Thyroid gland (tissue), 4 donors: ENCODE measurements at places on chromosomes 2 and 18. TPM values are rescaled to one million over a fixed set of nuclear protein-coding genes. Genes with fewer than 3 reads are reported as not detected.

Gene UGT1A8
- total RNA-seq = not detected

Gene IL36A
- not detected for total RNA-seq

DNA sequence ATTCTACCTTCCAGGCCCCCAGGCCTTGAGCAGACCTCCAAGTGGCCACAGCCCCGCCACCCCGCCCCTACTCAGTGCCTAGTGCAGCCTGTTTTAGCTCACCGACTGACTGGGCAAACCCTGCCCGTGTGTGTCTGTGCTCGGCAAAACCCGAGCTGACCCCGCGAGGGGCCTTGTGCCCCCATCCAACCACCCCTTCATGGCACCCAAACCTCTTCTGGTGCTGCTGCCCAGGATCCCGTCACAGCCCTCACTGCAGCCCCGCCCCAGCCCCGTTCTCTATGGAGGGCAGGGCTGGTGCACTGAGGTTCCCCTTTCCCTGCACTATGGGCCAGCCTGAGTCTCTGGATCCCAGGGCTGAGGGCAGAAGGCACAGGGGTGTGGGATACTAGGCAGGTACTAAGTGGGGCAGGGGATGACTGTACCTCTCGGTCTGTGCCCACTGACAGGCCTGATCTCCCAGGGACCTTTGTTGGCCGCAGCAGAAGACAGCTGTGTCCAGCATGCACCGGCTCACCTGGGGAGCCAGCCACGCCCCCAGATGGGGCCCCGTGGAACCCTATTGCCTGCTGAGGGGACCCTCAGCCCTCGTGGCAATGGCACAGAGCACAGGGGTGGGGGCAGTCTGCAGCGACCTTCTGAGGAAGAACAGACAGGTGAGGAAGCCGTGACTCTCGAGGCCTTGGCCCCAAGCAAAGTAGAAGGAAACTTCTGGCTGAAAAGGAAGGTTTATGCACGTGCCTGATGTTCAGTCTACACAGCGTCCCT lies 69.9 kb upstream of the OTOS start:
- no peak overlapping the region for H3K27ac ChIP-seq
- H3K36me3 ChIP-seq = no peaks in the 10 kb centered on the region
- H3K4me3 ChIP-seq = no peak overlapping the region
- DNase-seq = no peak

DNA sequence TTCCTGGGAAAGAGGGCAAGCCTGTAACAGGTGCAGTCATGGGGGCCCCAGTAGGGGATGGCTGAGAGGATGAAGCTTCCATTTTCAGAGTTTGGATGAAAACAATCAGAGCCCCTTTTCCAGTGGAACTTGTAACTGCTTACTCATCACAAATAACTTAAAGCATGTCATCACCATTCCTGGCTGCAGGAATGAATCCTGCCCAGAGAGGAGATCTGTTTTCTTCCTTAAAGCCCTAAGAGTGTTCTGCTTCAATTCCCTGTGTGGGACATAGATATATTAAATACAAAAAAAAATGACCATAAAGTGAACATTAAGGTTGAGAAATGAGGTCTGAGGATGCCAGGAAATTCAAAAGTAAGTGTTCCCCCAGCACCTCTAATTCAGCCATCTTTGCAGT lies 183.4 kb upstream of the MEIS1 start:
- H3K27ac ChIP-seq = no peak overlapping the region
- no peak for DNase-seq
- H3K4me1 ChIP-seq = no peaks in the 10 kb centered on the region
- no peaks in the 10 kb centered on the region for H3K27me3 ChIP-seq

GRCh38 chr2:19743641-19744040 lies 158.1 kb downstream of the TTC32 start:
- no peak overlapping the region for H3K4me3 ChIP-seq
- no peak for DNase-seq
- H3K36me3 ChIP-seq = no peaks in the 10 kb centered on the region
- H3K4me1 ChIP-seq = no peaks in the 10 kb centered on the region
- H3K27me3 ChIP-seq = no peaks in the 10 kb centered on the region
- H3K27ac ChIP-seq = no peak overlapping the region

DNA sequence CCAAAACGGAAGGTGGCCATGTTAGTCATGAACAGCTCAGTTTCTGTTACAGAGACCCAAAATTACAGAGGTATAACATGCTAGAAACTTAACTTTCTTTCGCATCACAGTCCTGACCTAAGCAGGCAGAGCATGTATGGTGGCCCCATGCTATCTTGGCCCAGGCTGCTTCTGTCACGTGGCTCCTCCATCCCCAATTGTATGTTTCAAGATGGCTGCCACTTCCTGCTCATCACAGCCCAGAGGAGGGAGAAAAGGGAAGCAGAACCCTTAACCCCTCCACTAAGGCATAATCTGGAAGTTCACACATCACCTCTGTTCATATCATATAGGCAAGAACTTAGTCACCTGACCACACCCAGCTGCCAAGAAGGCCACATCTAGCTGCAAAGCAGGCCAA lies 28.7 kb downstream of the CDK15 start:
- no peaks in the 10 kb centered on the region for H3K4me1 ChIP-seq
- no peaks in the 10 kb centered on the region for H3K27me3 ChIP-seq

DNA sequence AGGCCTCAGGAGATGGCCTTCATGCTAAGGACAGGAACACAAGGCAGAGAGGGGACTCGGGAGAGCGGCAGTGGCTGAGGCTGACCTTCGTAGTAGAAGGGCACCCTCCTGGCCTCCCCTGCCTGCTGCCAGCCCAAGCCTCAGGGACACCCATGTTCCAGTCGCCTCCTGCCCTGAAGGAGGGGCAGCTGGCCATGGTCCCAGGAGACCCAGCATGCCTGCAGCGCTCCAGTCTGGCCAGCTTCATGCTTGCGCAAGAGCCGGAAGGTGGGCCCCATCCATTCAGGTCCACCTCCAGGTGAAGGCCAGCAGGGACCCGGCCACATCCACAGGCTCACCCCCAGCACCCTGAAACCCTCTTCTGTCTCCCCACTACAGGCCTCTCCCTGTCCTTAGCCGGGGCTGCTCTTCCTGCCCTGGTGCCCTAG lies 35.0 kb downstream of the BIN1 start:
- DNase-seq = no peak
- no peak overlapping the region for H3K27ac ChIP-seq
- no peaks in the 10 kb centered on the region for H3K4me1 ChIP-seq
- no peak overlapping the region for H3K4me3 ChIP-seq
